CD8-positive, alpha-beta memory T cell (primary cell): ENCODE measurements at places on chromosomes 4 and X. TPM values are rescaled to one million over a fixed set of nuclear protein-coding genes. Genes with fewer than 3 reads are reported as not detected.

The PAGE4 gene
- not detected for total RNA-seq

The GPR50 gene
- total RNA-seq: not detected

The AFM gene
- total RNA-seq: not detected

The CPE gene
- total RNA-seq: not detected

The CT45A1 gene
- not detected for total RNA-seq

The NPY2R gene
- total RNA-seq: not detected

GRCh38 chrX:119991005-119991787 lies 47.6 kb upstream of the NKAP start:
- H3K27me3 ChIP-seq: peaks cover 25% of the 10 kb centered on the region
- no peaks in the 10 kb centered on the region for H3K36me3 ChIP-seq
- H3K4me1 ChIP-seq: no peaks in the 10 kb centered on the region
- DNase-seq: no peak
- H3K4me3 ChIP-seq: no peak overlapping the region

DNA sequence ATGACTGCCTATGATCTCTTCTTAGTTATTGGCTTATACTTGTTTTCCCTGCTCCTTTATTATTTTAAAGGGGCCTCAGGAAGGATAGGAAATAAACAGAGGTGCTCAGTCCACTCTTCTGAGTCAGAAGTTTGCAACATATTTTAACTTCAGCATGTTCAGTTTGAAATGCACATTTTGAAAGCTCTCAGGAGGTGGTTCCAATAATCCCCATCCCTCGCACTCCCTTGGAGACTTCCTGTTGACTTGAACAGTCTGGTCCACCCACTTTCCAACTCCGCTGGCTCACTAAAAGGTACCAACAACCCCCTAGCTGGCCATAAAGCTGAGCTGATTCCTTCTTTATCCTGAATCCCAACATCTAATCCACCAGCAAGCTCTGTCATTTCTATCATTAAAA lies 78.3 kb upstream of the DUSP21 start:
- H3K27ac ChIP-seq: no peak overlapping the region
- H3K36me3 ChIP-seq: no peaks in the 10 kb centered on the region
- no peaks in the 10 kb centered on the region for H3K27me3 ChIP-seq

DNA sequence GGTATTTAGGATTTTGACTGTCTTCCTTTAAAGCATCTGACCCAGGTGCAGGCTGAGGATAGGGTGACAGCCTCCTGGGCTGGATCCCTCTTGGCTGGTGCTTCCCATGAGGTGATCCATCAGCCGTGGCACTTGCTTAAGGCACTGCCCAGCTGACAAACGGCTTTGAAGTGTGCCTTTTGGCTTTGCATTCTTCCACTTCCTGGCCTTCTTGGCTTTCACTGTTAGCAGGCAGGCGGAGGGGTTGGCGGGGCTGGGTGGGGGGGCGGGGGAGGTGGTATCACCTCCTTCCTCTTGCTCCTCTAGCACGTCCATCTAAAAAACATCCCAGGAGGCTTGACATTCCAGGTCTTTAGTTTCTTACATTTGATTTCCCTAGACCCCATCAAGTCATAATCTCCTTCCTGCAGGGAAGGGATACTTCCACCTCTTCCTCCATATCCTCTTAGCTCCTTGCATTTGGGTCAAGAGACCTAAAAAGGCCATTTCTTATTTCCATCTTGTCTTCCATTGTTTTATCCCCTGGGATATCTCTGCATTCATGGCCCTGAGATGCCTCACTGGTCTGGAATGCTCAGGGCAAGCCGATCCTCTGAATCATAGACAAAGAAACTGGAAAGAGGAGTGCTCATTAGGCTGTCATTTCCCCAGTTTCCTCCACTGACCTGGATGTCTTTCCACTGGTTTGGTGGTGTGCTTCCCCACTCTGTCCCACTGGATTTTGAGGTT lies 11.3 kb upstream of the APLN start:
- no peak overlapping the region for H3K27ac ChIP-seq
- DNase-seq: no peak
- no peak overlapping the region for H3K4me3 ChIP-seq
- no peaks in the 10 kb centered on the region for H3K36me3 ChIP-seq
- no peaks in the 10 kb centered on the region for H3K4me1 ChIP-seq

DNA sequence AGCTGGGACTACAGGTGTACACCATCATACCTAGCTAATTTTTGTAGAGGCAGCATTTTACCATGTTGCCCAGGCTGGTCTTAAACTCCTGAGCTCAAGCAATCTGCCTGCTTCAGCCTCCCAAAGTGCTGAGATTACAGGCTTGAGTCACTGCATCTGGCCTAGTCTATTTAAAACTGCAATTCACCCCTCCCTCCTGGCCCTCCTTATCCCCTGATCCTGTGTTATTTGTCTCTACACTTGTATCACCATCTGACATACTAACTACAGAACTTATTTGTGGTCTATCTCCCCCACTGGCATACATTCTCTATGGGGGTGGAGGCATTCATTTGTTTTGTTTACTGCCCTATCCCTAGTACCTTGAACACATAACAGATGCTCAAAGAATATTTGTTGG lies 23.7 kb downstream of the CC2D2A start:
- no peaks in the 10 kb centered on the region for H3K4me1 ChIP-seq
- H3K27me3 ChIP-seq: no peaks in the 10 kb centered on the region
- H3K27ac ChIP-seq: no peak overlapping the region
- no peak overlapping the region for H3K4me3 ChIP-seq
- no peaks in the 10 kb centered on the region for H3K36me3 ChIP-seq

DNA sequence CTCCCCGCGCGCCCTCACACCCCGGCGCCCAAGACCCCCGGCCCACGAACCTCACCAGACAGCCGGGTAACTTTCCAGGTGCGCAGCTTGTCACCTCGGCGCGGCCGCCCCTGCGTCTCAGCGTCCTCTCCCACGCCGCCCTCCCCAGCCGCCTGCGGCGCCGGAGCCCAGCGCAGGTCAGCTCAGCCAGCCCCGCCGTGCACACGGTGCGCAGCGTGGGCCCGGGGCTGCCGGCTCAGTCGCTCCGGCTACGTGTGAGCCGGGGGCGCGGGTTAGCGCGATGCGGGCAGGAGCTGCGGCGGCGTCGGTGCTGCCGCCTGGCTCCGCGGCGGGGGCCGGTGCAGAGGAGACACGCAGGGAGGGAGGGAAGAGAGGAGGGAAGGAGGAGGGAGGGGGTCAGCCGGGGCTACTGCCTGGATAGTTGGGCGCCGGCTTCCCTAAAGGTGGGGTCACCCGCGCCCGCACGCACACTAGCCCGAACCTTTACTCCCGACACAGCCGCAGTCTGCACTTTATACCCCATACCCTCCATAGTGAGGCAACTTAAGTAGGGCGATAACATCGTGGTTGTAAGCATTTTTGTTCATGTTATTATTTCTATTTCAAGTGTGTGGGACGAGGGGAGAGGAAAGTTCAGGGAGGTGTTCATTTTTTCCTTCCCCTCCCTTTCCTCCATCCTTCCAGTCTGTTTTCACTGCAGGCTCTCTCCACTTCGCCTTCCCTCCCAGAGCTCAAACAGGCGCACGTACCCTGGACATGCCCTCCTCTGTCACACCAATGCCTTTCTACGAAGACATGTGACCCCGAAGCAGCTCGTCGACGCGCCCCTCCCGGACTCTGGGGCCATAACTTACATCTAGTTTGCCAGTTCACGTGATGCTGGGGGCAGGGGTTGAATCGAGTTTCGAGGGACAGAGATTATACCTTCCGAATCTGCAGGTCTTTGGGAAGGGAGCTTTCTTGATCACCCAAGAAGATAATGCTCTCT lies at the start of gene PRKG2:
Gene PRKG2 (minus strand): TSS at position 342 of the 988 bp plus-strand sequence. CDS start 10,175 bp downstream, outside the sequence.
- no peak for DNase-seq
- H3K27ac ChIP-seq: no peak within 1 kb of the TSS

- no peak for DNase-seq
- H3K4me3 ChIP-seq: no peak overlapping the region
- no peaks in the 10 kb centered on the region for H3K36me3 ChIP-seq
- H3K4me1 ChIP-seq: no peaks in the 10 kb centered on the region
- no peak overlapping the region for H3K27ac ChIP-seq
- H3K27me3 ChIP-seq: no peaks in the 10 kb centered on the region
Observed at GRCh38 chr4:93086356-93086755, 742.2 kb upstream of the ATOH1 start.

DNA sequence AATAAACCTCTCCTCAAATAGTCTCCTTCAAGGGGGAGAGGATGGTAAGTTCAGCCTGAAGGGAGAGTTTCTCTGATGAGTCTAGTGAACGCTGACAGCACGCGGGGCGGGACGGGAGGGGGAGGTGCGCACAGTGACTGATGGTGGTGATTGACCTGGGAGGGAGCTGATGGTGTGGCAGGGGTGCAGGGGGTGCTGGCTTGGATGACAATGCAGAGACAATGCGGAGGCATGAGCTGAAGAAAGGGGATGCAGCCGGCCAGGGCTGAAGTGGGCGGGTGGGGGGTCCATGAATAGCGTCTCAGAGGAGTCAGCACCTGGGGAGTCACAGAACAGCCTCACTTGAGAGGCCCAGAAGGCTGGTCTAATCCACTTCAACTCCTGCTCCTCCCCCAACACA lies 142.5 kb upstream of the PJA1 start:
- DNase-seq: no peak
- no peak overlapping the region for H3K4me3 ChIP-seq
- no peaks in the 10 kb centered on the region for H3K36me3 ChIP-seq
- no peaks in the 10 kb centered on the region for H3K27me3 ChIP-seq
- no peaks in the 10 kb centered on the region for H3K4me1 ChIP-seq
- H3K27ac ChIP-seq: no peak overlapping the region

GRCh38 chrX:129193357-129193756 lies 329.9 kb downstream of the SMARCA1 start:
- H3K27ac ChIP-seq: no peak overlapping the region
- H3K4me3 ChIP-seq: no peak overlapping the region
- DNase-seq: no peak
- H3K4me1 ChIP-seq: no peaks in the 10 kb centered on the region

DNA sequence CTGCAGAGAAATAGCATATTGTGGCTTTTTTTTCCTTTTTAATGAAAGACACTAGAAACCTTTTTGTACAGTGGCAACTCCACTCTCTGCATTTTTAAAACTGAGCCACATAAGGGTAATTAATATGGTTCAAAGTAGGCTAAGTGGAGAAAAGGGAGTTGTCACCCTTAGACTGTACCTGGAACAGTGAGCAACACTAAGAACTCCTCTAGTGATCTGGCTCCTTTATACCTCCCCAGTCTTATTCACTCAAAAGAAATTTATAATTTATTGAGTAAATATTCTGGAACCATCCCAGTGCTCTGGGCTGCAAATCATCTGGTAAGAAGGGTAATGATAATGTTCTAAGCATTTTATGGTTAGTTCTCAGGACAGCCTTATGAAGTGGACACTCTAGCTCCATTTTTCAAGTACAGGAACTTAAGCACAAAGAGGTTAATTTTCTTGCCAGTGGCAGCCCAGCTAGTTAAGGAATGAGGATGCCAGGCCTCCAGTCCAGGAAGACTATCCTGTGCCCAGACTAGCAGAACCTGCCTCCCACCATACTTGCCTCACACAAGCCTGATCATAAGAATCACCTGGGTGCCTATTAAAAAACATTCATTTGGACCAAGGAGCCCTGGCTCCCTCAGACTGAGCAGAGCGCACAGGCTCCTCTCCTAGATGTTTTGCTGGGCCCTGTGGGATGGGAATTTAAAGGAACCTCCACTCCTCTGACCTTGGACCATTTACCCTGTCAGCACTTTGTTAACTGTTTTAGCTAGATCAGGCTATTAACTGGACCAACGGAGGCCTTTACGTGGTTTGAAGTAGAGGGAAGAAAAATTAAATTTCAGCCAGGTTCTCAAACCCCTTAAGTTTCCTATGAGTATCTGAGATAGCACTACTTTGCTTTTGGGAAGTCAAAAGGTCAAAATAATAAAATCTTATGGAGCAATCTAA lies 102.6 kb downstream of the PDE5A start:
- no peak overlapping the region for H3K27ac ChIP-seq
- H3K27me3 ChIP-seq: no peaks in the 10 kb centered on the region
- H3K4me3 ChIP-seq: no peak overlapping the region
- DNase-seq: no peak
- no peaks in the 10 kb centered on the region for H3K4me1 ChIP-seq
- H3K36me3 ChIP-seq: no peaks in the 10 kb centered on the region

GRCh38 chr4:78610546-78611214 lies 59.1 kb downstream of the ANXA3 start:
- H3K4me3 ChIP-seq: no peak overlapping the region
- no peaks in the 10 kb centered on the region for H3K27me3 ChIP-seq
- H3K36me3 ChIP-seq: no peaks in the 10 kb centered on the region
- H3K27ac ChIP-seq: no peak overlapping the region
- no peak for DNase-seq

DNA sequence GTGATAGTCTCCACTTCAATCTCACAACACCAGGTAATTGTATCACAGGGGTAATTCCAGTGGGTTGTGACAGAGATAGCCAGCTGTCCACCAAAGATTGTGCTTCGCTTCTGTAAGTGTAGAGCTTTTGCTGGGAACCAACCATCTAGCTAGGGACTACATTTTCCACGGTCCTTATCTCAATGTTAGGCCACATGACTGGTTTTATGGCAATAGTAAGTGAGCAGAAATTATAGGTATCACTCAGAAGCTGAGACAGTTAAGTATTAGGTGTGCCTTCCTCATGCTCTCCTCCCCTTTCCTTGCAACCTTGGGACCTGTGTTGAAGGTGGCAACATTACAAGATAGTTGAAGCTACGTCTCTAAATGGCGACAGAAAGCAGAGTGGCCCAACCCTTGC lies 108.8 kb upstream of the NALF2 start:
- H3K36me3 ChIP-seq: no peaks in the 10 kb centered on the region
- H3K4me1 ChIP-seq: no peaks in the 10 kb centered on the region
- no peaks in the 10 kb centered on the region for H3K27me3 ChIP-seq
- H3K4me3 ChIP-seq: no peak overlapping the region
- H3K27ac ChIP-seq: no peak overlapping the region

DNA sequence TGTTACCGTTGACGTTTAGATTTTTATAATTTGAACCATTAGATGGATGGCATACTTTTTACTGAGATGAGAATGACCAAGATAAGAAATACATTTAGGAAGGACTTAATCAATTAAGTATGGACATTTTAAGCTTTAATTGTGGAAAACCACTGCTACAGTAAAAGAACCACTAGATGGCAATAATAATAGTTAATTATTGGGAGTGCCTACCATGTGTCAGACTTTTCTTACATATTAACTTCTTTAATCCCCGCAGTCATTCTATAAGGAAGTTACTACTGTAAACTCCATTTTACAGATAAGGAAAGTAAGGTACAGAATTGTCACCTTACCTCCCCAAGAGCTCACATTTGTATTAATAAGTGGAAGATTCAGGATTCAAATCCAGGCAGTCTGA lies 48.5 kb upstream of the MYOZ2 start:
- no peak for DNase-seq
- H3K4me1 ChIP-seq: no peaks in the 10 kb centered on the region
- H3K36me3 ChIP-seq: no peaks in the 10 kb centered on the region
- no peak overlapping the region for H3K4me3 ChIP-seq
- no peaks in the 10 kb centered on the region for H3K27me3 ChIP-seq
- no peak overlapping the region for H3K27ac ChIP-seq

GRCh38 chrX:79154596-79155359 lies 10.3 kb downstream of the GPR174 start:
- H3K4me1 ChIP-seq: peaks cover 66% of the 10 kb centered on the region
- H3K4me3 ChIP-seq: peak overlapping the region; percentile 54
- DNase-seq: no peak
- H3K27ac ChIP-seq: peak overlapping the region; percentile 39

GRCh38 chr4:1085404-1085799 lies 28.0 kb downstream of the RNF212 start:
- no peak for DNase-seq
- H3K36me3 ChIP-seq: no peaks in the 10 kb centered on the region
- no peak overlapping the region for H3K4me3 ChIP-seq
- H3K27ac ChIP-seq: no peak overlapping the region

- no peak for DNase-seq
- peaks cover 16% of the 10 kb centered on the region for H3K4me1 ChIP-seq
- H3K27me3 ChIP-seq: no peaks in the 10 kb centered on the region
- no peak overlapping the region for H3K27ac ChIP-seq
- no peaks in the 10 kb centered on the region for H3K36me3 ChIP-seq
- no peak overlapping the region for H3K4me3 ChIP-seq
Observed at GRCh38 chrX:24493740-24494581, 28.9 kb downstream of the PDK3 start.
